WERI-Rb-1 (cell line): ENCODE measurements at places on chromosomes 2 and 18.
A peak's percentile ranks its signal among the peaks of the same experiment; 100 is the strongest.

GRCh38 chr2:218325566-218326160 is 31.0 kb upstream of the CATIP start:
- DNase-seq: no peak

DNA sequence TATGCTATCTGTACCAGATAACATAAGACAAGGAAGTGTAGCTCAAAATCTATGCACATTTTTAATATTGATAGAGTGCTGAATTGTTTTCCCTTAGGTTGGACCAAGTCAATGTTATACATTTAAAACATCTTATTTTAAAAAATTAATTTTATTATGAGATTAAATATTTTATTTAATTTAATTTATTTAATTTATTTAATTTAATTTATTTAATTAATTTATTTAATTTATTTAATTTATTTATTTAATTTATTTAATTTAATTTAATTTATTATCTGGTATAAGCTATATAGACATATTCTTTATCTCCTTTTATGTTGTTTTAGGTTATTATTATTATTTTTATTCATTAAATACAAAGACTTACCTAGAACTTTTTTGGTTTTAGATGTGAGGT is 551.7 kb upstream of the LRRTM1 start:
- no peak for DNase-seq

DNA sequence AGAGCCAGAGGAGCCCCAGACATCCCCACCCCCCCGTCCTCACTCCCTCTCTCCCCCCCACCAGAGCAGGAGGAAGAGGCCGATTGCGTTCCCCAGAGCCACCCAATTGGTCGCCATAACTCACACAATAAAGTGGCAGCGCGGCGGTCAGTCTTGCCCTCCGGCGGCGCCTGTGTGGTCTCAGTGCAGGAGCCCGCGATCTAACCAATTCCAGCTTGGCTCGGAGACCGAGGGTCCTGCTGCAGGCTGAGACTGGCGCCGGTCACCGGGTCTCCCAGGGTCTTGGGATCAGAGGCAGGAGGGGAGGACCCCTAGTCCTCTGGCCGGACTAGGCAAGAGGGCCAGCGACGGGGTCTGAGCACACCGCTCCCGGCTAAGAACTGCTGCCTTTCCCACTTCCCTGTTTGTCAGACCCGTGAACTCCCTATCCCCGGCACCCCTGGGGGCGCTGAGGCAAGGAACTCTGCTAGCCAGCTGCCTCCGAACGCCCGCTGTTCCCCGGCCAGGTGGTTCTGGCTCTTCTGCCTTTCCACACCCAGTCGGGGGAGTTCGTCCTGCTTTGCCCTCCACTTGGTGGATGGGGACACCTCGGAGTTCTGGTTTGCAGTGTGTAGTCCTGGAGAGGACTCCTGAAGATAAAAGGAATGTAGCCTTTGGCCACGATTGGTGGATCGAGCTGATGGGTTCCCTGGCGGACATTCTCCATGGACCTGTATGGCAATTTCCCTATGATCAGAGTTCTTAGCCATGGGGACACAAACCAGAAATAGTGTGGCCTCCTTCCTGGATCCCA is 1.0 kb upstream of the HOXD12 start:
- no peak for DNase-seq

DNA sequence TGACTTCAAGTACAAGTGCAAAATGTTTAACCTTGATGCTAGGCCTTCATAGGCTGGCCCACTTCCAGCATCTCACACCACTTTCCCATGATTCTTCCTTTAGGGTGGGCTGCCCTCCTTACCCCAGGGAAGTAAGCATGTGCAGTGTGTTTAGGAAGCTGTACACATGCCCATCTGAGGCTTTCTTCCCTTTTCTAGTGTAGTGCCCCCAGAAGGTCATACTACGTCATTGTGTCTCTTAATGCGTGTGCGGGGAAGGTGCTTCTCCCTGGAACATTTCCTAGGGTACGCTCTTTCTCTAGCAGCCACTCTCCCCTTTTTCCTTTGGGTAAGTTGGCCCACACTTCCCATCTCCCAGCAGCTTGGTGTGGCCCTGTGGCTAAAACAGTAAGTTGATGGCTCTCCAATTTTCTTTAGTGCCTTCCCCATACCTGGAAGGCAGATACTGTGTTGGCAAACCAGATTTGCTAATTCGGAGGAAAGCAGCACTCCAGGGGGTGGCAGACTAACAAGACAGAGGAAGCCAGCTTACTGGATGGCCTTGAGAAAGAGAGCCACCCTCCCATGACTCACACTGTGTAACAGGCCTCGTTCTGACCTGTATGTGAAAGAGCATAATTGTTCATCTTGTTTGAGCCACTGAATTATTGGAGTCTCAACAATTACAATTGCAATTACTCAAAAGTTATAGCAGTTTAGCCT is 1.1 kb upstream of the SULT6B1 start:
- DNase-seq: peak; percentile 41

DNA sequence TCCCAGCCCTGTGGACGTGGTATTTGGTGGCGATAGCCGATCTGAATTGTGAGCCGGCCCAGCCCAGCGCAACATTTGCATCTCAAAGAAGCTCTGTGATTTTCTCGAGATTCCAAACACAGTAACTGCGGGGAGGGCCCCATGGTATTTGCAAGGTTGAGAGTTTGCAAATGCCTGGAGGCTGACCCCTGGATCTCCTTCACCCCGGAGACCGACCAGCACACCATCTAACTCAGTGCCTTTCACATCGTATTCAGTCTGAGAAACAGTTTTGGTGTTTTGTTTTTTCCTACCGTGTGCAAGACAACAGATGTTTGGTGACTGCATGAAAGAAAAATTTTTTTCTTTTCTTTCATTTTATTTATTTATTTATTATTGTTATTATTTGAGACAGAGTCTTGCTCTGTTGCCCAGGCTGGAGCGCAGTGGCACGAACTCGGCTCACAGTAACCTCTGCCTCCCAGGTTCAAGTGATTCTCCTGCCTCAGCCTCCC is 40.3 kb downstream of the MYCN start:
- no peak for DNase-seq

- DNase-seq: no peak
Observed at GRCh38 chr2:230097841-230098240, 29.1 kb upstream of the SLC16A14 start.

GRCh38 chr2:194103941-194104659 is 1552.9 kb upstream of the SLC39A10 start:
- no peak for DNase-seq

DNA sequence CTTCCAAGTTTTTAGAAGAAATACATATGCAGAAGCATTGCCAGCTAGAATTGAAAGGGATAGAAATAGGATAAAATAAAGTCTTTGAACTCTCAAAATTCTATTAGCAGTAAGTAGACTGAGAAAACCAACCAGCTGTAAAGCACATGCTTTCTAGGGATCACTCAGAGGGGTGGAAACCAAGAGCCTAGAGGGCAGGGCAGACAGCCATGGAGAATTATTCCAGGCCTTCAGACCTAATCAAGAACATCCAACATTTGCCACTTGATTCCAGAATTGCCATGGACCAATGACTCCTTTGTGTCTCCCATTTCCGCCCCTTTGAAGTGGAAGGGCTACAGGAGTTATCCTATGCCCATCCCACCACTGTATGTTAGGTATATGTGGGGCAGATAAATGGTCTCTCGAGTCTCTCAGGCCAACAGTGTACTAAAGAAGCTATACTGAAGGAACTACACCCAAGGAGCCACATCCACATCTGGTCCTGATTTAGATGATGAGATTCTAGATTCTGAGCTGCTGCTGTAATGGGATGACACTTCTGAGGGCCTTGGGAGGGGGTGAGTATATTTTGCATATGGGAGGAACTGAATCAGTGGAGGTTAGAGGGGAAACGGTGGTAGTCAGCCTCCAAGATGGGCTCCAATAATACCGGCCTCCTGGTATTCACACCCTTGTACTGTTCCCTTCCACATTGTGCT is 4.0 kb downstream of the FARSB start:
- DNase-seq: no peak

DNA sequence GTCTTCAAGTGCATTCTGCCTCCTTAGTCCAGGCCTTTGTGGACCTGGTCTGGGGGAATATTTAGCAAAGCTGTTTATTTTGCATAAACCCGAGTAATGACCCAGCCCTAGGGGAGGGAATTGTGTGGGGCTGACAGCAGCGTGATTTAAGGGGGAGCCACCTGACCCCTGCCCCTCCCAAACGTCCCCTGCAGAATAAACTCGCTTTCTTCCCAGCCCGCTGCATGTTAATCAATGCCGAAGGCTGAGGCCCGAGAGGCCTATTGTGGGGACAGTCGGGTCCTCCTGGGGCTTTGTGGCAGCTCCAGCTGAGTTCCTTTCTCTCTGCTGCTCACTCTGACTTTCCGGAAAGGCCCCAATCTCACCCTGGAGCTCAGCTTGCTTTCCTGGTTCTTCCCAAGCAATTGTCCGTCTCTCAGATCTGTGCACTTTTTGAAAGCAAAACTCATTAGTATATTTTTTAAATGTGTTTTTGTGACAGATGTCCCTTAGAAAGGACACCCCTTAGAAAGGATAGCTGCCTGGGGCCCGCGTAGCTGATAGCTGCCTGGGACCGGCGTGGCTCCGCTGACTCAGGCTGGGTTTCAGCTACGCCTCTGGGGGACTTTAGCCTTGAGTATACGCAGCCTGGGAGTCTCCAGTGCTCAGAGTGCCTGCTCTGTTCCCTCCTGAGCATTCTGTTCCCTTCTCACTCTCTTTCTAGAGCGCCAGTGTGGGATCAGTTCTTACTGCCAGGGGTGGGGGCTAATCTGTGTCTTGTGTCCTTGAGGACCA is 158.3 kb downstream of the GLI2 start:
- no peak for DNase-seq

DNA sequence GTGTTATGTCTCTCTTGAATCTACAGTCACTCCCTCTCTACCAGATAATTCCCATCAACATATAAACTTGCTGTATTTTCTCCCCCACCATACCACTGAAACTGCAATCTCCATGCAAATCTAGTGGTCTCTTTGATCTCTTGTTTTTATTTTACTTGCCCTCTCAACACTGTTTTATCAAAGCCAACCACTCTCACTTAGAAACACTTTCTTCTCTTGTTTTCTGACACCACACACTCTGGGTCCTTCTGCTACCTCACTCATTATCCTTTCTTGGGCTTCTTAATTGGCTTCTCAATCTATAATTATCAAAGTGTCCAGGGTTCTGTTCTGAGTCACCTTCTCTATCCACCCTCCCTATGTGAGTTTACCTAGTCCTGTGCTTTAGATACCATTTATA is 2.0 kb upstream of the MCFD2 start:
- no peak for DNase-seq

- no peak for DNase-seq
Observed at GRCh38 chr2:185578322-185578721, 160.3 kb upstream of the FSIP2 start.

GRCh38 chr2:35931626-35932025 is 424.0 kb upstream of the CRIM1 start:
- no peak for DNase-seq

DNA sequence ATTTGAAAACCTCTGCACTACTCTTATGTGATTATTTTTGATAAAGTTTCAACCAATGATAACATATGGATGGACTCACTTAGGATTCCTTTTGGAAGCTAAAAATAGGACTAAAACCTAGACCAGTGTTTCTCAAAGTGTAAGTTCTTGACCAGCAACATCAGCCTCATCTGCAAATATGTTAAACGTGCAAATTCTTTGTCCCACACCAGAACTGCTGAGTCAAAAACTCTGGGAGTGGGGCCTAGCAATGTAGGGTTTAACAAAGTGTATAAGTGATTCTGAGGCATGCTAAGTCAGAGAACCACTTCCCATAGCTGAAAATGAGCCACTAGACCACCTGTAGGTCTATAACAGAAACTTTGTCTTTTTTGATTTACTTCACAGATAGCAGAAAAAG is 1247.2 kb upstream of the PIK3C3 start:
- DNase-seq: no peak

DNA sequence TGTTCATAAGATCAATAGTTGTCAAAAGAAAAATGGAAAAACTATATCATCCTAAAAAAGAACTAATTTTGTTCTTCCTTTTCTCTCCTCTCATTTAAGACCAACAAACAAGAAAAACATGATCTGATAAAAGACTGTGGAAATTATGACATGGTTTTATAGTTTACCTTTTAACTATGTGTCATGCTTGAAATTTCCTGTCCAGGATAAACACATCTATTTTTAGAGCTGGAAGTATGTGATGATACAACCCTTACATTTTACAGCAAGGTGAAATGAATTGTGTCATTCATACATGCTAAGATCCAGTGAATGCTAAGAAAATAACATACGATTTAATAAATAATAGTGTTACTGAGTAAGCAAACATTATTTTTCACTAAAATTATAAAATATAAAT is 89.9 kb downstream of the GULP1 start:
- DNase-seq: no peak

- no peak for DNase-seq
Observed at GRCh38 chr18:36947820-36948348, 119.0 kb downstream of the KIAA1328 start.

- no peak for DNase-seq
Observed at GRCh38 chr18:55780586-55781071, 192.6 kb upstream of the TCF4 start.

GRCh38 chr18:74524097-74524496 is 10.2 kb upstream of the CNDP1 start:
- DNase-seq: no peak

GRCh38 chr2:68319398-68320117 is at the start of gene CNRIP1:
CNRIP1 (minus strand) TSS chr2:68319949; CDS start chr2:68319400, 549 bp downstream.
- DNase-seq: peak; percentile 90

DNA sequence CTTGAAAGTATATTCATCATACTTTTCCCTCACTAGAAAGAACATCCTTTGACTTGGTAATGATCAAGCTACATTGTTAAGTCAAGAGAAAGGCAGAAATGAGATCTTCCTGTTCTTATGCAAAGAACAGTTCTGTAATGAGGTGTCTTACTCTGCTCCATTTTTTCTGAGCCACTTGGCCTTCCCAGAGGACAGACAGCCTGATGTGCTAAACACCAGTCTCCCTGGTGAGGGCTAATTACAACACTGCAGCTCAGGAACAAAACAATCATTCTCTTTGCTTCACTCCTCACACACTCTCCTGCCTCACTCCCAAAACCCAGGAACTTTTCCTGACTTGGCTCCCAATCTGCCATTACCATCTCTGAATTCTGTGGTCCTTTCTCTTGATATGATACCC is 25.6 kb downstream of the TACR1 start:
- DNase-seq: no peak

GRCh38 chr2:2572393-2573204 is 241.5 kb upstream of the MYT1L start:
- no peak for DNase-seq

GRCh38 chr2:144459286-144459685 is 60.6 kb downstream of the ZEB2 start:
- no peak for DNase-seq

DNA sequence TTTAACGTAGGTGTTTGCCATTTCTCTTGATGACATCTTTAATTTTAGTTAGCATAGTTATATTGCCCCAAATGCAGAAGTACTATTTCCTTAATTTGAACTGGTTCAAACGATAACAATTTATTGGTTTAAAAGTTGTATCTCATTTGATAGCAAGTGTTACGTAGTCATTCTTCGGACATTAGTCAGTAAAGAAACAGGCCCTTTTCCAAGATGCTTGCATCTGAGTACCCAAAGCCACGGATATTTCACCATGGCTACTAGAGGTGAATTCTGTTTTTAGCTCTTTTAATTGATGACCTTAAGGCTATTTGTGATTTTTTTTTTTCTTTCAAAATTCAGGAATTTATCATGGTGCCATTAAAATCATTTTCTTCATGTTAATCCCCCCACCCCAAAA is 32.1 kb downstream of the GLS start:
- DNase-seq: no peak

GRCh38 chr2:74498500-74499266 is 720 bp downstream of the LBX2 start:
- no peak for DNase-seq
